ENCODE measurements at places on chromosomes 7 and 10.

DNA sequence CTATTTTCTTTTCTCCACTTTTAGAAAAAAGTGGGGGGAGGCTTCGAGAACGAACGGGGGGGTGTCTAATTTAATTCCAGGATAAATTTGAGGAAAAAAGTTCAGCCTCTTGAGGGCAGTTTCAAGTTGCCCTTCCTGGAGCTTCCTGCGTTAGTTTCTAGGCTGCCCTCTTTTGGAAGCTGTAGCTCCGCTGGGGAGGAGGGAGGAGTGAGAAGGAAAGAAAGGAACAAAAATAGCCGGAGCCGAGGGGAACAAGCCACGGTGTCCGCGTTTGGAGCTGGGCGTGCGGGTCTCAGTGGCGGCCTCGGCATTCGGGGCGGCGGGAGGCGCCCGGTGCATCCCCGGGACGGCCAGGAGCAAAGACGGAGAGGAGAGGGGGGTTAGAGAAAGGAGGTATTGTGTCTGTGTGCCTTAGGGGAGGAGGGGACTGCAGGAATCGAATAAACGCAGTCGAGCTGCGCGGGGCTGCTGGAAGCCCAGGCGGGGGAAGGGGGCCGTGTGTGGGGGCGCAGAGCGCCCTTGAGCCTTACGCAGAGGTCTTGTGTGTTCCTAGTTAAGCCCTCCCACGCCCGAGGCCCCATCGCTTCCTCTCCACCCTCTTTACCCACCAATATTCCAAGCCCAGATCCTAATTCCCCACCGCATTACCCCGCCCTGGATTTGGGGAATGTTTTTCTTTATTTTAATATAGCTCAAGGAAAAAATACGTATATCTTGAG, 2.0 kb upstream of the TNRC18 start:
- peak; percentile 55 for DNase-seq

DNA sequence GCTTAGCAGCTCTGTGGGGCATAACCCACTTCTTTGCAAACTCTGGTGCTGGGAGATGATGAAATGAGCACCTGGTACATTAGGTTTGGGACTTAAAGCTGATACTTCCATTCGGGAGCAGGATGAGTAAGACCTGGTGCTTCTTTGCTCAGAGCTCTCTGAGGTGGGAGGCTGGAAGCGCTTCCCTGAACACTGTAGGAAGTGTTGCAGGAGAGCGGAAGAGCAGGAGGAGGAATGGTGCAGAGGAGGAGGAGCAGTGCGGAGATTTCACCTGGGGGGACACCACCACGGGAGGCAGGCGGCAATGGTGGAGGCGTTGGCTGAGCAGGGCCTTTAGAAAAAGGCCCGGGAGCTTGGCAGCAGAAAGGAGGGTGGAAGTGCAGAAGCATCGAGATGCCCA, 142.5 kb downstream of the MGMT start:
- no peak for DNase-seq

DNA sequence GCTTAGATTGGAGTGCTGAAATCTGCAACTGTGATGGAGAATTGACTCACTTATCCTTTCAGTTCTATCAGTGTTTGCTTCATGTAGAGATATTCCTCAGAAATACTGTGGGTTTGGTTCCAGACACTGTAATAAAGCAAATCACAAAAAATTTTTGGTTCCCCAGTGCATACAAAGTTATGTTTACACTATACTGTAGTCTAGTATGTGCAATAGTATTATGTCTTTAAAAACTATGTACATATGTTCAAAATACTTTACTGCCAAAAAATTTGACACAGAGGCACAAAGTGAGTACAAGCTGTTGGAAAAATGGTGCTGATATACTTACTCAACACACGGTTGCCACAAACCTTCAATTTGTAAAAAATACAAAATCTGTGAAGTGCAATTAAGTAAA, 112.5 kb downstream of the EPC1 start:
- no peak for DNase-seq

- DNase-seq, result no peak
These were observed 52.6 kb downstream of the ICA1 start for GRCh38 chr7:8209353-8209752.

DNA sequence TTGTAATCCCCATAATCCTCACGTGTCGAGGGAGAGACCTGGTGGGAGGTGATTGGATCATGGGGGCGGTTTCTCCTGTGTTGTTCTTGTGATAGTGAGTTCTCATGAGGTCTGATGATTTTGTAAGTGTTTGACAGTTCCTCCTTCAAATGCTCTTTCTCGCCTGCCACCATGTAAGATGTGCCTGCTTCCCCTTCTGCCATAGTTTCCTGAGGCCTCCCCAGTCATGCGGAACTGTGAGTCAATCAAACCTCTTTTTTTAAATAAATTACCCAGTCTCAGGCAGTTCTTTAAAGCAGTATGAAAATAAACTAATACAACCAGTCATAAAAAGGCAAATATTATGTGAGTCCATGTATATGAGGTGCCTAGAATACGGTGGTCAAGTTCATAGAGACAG, 87.5 kb downstream of the FRMD4A start:
- DNase-seq, result no peak

- DNase-seq, result no peak
These were observed 8.1 kb downstream of the GNB2 start for GRCh38 chr7:100681491-100682227.

DNA sequence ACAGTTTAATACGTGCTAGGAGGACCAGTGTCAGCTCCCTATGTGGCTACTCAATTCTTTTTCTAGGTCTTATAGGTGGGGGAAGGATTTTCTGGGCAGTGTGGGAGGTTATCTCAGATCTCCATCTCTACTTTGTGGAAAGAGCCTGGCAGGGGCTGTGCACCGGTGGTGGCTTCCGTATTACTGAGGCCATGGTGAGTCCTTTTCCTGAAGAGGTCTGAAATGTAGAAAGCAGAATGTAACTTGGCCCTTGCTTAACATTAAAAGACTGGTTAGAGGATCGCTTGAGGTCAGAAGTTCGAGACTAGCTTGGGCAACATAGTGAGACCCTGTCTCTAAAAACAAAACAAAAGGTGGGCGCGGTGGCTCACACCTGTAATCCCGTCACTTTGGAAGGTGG, 2.7 kb upstream of the TPST1 start:
- no peak for DNase-seq

- no peak for DNase-seq
These were observed 37.0 kb upstream of the GOT1 start for GRCh38 chr10:99467236-99467999.

GRCh38 chr10:6473901-6474370, 106.1 kb downstream of the PRKCQ start:
- DNase-seq, result peak; percentile 68

GRCh38 chr10:103618575-103619423, 125.3 kb downstream of the NEURL1 start:
- DNase-seq, result no peak

GRCh38 chr7:152395112-152395511, 40.7 kb downstream of the KMT2C start:
- peak; percentile 20 for DNase-seq

DNA sequence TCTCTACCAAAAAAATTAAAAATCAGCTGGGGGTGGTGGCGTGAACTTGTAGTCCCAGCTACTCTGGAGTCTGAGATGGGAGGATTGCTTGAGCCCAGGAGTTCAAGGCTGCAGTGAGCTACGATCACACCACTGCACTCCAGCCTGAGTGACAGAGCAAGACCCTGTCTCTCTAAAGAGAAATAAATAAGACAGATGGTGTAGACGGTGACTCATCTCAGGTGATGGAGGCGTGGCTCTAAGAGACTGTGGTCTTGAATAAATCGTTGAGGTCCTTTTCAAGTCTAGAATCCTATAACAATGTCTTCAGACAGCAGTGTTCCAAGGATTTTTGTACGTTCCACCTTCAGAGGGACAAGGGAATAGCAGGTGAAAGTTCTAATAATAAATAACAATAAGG, 53.8 kb upstream of the PFKFB3 start:
- no peak for DNase-seq

GRCh38 chr7:90654718-90655427, 58.8 kb downstream of the CDK14 start:
- no peak for DNase-seq

DNA sequence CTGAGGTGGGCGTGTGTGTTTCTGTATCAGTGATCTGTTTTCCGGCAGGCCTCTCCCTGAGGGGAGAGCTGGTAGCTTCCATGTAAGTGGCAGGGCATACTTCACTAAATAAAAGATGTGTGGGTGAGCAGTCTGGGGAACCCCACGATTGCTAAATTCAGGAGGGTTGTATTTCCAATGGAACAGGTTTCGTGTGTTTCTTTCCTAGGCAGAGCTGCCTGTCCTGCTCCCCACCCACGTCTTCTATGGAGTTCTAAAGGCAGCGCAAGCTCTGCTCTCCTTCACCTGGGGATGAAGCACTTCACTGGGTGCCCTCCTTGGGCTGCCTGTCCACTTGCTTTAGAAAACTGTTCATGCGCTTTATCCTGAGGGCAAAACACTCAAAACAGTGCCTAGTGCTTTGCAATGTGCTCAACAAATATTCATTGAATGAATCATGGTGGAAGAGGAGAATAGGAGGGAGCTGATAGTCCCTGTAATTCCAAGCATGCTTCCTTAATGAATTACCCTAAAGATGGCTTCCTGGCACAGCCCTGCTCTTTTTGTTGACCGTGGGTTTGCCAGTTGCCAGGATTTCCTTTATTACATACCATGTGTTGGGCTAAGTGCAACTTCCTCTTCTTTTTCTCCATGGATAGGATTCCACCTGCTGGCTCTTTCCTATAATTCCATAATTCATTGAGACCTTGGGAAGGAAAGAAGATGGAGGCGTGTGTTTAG, 50.6 kb upstream of the SRPK2 start:
- DNase-seq, result peak; percentile 65

DNA sequence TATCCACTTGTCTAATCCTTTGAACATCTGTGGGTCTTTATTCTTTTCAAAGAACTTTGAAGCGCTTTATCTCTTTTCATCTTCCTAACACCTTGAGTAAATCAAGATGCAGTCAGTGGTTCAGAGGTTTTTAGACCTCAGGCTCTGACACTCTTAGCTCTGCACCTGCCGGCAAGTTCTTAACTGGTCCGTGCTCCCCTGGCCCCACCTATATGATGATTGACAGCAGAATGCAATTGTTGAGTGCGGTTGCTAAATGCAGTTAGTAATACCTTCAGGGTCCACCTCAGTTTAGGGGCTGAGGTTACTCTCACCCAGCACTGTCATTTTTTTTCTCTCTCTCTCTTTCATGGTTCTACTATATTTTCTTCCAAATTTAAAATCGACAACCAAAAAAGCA, 854.2 kb upstream of the AUTS2 start:
- DNase-seq, result no peak

- peak; percentile 24 for DNase-seq
These were observed 87.4 kb upstream of the RSU1 start for GRCh38 chr10:16904639-16905061.
